ENCODE measurements at places on chromosomes 5 and 9.

DNA sequence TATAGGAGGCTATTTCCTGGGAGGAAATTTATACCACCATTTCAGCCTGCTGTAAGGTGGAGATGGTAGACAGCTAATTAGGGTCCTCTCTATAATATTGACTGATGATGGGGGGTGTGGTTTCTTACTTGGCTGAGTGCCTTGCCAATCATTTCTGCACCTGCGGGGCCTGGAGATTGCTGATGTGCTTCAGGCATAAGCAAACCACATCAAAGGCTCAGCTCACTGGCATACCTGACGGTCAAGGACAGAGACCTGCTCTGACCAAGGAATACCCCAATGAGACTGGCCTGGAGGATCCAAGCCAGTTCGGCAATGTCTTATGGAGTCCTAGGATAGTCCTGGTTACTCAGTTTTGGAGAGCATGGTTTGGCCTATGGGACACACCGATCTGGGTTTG is 29.5 kb downstream of the ANKH start:
- no peak for DNase-seq

- peak; percentile 15 for DNase-seq
Observed at GRCh38 chr5:172683645-172684471, 42.8 kb downstream of the NEURL1B start.

DNA sequence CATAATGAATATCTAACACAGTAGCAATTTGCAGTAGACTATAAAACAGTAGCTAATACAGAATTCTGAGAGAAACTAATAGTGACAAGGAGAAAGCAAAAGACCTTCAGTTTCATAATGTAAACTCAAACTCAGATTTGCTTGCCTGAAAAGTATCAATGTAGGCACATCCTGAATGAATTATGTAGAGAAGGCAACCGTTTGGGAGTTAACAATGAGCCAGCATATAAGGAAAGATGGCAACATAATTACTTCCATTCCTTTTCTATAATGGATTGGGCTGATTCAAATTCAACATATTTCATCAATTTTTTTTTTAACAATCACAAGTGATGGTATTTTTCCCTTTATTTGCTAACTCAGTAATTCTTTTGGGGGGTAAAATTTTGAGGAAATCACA is 261.6 kb downstream of the SEMA5A start:
- DNase-seq, result no peak

DNA sequence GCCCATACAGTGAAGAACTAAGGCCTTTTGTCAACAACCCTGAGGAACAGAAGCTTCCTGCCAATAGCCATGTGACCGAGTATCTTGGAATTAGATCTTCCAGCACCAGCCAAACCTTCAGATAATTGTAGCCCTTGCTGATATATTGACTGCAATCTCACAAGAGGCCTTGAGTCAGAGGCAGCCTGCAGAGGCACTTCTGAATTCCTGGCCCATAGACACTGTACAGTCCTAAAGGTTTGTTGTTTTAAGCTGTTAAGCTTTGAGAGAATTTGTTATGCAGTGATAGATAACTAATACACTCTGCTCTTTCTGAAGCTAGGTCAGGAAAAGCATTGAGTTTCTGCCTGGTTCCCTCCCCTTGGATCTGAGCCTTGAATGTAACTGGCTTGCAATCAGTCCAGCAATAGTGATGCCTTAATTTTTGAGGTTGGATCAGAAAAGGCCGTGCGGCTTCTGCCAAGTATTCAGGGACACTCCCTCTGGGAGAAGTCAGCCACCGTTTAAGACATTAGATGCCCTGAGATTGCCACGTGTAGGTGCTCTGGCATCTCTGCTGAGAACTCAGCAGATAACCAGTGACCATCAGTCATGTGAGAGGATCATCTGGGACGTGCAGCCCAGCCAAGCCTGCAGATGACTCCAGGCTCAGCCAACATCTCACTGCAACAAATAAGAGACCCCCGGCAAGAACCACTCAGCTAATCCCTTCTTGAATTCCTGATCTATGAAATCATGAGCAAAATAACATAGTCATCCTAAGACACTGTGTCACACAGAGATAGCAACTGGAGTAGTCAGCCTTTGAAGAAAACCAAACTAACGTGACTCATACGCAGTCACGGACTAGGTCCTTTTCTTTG is 126.8 kb upstream of the STC2 start:
- peak; percentile 93 for DNase-seq
